ENCODE measurements at places on chromosomes 1 and 21.

DNA sequence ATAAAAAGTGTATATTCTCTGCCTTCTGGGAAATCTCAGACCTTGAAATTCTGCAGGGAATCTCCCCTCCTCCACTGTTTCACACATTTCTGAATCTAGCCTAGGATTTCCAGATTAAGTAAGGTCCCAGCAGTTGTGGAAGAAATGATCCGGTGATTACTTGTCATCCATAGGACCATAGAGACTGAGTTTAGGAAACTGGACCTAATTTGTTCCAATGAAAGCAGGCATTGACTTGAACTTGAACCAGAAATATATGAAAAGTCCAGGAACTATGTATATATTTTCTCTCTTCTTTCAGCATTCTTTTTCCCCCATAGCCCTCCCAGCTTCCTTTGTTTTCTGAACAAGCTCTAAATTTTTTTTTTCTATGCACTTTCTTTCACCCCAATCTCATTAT lies 149.5 kb upstream of the SPAG17 start:
- DNase-seq = no peak

- no peak for DNase-seq
Observed at GRCh38 chr1:201319631-201320030, 36.3 kb downstream of the PKP1 start.

- no peak for DNase-seq
Observed at GRCh38 chr1:220889333-220889732, 10.1 kb downstream of the HLX start.

DNA sequence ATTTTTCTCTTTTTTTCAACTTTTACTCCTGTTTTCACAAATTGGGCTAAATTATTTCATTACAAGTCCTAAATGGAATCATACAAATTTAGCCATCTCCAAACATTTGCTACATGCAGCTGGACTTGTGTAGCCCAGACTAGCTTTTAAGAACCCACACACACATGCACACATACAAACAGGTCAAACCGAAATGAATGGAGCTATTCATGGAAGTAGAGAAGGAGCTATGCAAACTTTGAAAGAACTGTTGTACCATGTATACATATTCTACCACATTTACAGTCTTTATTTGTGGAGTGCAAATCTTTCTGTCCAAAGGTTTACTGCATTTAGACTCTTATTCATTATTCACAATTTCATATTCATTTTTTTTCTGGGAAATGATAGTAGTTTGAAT lies 189.1 kb upstream of the RNPC3 start:
- no peak for DNase-seq

DNA sequence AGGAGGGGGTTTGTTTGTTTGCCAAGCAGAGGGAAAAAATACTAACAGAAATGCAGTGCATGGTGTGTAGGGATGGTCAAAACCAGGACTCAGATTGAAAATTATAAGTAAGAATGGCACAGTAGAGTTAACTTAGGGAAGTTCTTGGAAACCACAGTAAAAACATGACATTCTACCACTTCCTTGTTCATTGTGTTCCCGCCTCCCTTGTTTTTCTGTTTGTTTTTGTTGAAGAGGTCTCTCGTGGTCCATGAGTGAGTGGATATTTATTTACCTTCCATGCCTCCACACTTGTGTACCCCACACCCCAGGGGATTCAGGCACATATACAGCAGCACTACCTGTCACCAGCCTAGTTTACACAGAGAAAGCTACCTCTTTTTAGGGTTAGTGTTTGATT lies 69.6 kb downstream of the OLFML2B start:
- no peak for DNase-seq

All from naive thymus-derived CD8-positive, alpha-beta T cell (primary cell).